ENCODE measurements at places on chromosomes 1 and 21.

GRCh38 chr1:165632491-165632890 lies 1.5 kb downstream of the MGST3 start:
- DNase-seq, result no peak

GRCh38 chr1:216176970-216177369 lies 246.3 kb downstream of the USH2A start:
- no peak for DNase-seq

DNA sequence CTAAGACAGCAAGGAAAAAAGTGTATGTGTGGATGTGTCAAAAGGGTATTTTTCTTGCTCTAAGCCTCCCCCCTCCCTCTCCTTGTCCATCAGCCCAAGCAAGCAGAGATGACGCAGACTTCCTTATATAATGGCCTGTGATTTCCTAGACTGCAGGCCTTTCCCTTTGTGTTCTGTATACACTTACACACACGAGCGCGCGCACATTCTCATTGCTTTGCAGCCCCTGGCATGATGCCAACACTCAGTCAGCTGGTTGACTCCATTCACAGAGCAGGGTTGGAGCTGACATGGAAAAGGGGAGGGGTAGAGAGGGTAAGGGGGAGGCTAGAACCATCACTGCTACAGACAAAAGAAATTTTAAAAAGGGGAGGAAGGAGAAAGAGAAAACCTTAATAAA lies 41.8 kb downstream of the GATAD2B start:
- no peak for DNase-seq

GRCh38 chr21:36209626-36210171 lies 53.1 kb downstream of the DOP1B start:
- DNase-seq, result peak; percentile 84

GRCh38 chr1:183837062-183837461 lies 32.1 kb downstream of the RGL1 start:
- DNase-seq, result no peak

DNA sequence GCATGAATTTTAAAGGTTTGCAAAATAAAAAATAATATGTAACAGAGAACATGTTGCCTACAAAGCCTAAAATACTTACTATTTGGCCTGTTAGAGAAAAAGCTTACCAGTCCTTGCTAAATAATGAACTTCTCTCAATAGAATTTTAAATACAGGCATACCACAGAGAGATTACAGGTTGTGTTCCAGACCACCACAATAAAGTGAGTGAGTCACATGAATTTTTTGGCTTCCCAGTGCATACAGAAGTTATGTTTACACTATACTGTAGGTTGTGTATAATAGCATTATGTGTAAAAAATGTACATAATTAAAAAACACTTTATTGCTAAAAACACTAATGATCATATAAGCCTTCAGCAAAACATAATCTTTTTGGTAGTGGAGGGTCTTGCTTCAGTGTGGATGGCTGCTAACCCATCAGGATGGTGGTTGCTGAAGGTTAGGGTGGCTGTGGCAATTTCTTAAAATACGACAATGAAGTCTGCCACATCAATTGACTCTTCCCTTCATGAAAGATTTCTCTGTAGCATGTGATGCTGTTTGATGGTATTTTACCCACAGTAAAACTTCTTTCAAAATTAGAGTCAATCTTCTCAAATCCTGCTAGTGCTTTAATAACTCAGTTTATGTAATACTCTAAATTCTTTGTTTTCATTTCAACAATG lies 48.6 kb downstream of the SCYL3 start:
- DNase-seq, result no peak

- no peak for DNase-seq
Observed at GRCh38 chr1:246306415-246307037, 200.6 kb downstream of the SMYD3 start.

DNA sequence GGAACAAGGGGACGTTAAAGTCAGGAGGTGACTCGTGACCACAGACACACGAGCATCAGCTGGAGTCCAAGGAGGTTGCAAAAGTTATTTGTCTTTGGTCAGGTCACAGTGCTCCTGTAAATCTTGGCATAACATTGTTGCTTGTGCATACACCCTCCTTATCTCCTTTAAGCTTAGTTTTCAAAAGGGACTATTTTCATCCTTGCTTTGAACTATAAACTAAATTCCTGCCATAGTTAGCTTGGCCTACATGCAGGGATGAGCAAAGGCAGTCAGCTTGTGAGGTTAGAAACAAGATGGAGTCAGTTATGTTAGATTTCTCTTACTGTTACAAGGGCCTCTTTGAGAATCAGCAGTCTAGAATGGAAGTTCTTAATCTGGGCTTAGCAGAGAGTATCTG lies 28.0 kb upstream of the FASLG start:
- DNase-seq, result no peak

- DNase-seq, result no peak
Observed at GRCh38 chr1:43549921-43550597, 19.4 kb downstream of the PTPRF start.

GRCh38 chr21:29418813-29419212 lies 120.1 kb downstream of the BACH1 start:
- peak; percentile 80 for DNase-seq

DNA sequence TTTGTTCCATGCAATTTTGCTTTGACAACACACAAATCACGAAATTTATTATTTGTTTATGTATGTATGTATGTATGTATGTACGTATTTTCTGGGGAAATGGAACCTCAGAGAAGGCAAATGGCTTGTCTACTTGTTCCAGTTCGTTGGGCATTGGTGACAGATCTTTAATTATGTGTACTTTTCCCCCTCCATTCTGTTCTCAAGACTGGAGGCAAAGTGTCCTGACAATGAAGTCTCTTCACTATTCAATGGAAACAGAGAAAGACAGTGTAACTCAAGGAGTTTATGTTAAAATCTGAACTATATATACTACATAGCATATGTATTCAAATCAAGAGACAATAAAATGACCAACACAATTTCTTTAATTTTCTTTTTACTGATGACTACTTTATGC lies 245.7 kb upstream of the PTBP2 start:
- DNase-seq, result no peak

- DNase-seq, result no peak
Observed at GRCh38 chr1:78383923-78384322, 106.9 kb upstream of the PTGFR start.

- no peak for DNase-seq
Observed at GRCh38 chr1:100950781-100951180, 54.9 kb downstream of the SLC30A7 start.

- no peak for DNase-seq
Observed at GRCh38 chr21:42649122-42650032, 4.0 kb upstream of the PDE9A start.

DNA sequence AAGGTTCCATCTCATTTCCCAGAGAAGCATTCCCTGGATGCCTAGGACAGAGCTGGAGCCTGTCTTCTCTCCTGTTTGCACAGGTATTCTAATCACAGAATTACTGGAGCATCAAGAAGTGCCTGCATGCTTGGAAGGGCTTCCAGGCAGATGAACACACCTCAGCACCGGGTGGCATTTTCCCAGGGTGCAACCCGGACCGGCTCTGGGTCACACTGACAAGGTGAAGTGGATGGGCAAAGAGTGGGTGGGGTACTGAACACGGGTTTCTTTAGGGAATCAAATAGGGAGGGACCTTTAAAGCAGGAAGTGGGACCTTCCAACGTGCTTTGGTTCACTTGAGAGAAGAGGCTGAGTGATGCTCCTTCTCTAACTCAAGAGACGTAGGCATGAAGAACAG lies 7.1 kb upstream of the PEF1 start:
- DNase-seq, result no peak

DNA sequence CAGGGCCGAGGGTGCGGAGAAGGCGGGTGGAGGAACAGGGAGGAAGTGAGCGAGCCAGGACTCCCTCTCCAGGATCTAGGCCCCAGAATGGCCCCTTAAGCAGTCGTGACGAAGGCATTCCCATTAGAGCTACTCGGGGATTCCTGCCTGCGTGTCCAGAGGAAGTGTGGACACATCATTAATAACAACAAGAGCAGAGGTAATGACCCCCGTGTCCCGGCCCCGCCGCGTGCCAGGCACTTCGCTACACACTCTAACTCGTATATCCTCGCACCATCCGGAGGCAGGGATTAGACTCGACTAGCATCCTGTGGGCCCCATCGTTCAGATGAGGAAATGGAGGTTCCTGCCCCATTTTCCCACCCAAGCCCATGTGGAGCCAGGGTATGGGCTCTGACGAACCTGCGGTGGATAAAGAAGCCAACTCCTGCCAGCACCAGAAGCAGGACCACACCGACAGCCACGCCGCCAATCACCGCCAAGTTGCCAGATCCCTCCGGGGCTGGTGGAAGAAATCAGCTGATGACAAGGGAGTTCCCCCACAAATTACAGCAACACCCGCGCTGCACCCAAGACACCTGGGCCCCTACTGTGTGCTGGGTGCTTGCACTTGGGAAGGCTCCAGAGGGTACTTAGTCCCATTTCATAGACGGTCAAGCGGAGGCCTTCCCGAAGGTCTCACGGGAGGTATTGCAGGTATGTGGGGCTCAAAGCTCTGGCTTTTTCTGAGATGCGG lies 21.6 kb downstream of the EPHA2 start:
- DNase-seq, result no peak

DNA sequence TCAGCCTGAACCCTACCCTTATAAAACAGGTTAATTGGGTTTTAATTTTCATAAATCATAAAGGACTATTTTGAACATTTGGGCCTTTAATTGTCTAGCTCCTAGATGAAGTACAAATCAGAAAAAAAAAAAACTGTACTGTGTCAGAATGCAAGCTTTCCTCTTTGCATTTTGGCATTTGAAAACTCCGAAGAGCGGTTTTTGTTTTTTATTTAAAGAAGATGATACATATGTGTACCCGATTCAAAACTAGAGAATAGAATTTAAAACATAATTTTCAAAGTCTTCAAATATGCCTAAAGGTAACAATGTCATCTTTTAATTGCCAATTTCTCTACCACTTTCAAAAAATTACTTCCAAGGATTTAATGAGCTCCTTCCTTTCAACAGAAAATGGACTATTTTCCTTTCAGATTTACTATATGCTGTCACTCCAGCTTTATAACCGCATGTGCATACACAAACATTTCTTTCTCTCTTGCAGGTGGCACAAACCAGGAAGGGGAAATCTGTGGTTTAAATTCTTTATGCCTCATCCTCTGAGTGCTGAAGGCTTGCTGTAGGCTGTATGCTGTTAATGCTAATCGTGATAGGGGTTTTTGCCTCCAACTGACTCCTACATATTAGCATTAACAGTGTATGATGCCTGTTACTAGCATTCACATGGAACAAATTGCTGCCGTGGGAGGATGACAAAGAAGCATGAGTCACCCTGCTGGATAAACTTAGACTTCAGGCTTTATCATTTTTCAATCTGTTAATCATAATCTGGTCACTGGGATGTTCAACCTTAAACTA lies 33.7 kb downstream of the MRPL39 start:
- DNase-seq, result no peak

DNA sequence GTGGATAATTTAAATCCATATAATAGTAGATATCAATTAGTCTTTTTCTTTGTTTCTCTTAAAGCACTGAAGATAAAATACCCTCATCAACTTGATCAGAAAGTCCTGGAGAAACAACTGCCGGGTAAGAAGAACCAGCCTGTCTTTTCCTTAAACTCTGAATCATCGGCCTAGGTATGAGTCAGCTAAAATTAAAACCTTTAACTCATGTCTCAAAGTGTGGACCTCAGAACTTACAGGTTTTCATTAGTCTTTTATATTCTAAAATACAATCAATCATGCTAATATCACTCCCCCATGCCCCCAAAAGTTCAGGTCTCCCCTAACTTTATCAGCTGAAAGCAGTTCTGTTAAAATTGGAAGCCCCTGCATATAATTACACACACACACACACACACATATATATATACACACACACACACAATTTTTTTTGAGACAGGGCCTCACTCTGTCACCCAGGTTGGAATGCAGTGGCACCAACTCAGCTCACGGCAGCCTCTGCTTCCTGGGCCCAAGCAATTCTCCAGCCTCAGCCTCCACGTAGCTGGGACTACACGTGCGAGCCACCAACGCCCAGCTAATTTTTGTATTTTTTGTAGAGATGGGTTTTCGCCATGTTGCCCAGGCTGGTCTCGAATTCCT lies 61.3 kb downstream of the B3GALNT2 start:
- DNase-seq, result no peak

DNA sequence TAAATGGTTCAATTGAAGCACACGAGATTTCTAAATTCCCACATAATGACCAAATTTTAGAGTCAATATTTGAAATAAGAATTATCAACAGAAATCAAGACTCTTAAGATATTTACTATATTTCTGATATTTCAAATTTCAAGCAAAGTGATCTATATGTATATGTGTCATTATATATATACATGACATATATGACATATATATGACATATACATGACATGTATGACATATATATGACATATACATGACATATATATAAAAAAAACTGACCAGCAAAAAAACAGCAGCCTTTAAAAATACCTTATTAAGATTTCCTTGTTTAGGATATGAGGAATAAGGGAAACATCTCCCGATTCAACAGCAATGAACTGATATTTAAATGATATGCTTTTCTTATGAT lies 266.2 kb downstream of the FAF1 start:
- DNase-seq, result no peak

DNA sequence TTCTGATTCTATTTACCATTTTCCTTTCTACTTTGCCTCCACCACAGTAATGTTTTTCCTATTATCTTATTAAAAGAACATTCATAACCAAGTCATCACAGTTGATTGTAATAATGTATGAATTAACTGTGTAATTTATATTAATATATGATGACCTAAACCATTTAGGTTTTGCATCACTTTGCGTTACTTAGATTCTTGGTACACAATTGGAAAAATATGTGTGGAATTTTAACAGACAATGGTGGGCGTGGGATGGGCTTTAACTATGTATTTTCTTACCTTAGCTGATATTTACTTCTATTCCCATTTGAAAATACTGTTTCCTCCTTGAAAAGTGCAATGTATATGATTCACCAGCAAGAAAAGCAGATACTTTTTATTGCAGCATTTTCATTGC lies 3.6 kb downstream of the KRTAP21-3 start:
- DNase-seq, result no peak

DNA sequence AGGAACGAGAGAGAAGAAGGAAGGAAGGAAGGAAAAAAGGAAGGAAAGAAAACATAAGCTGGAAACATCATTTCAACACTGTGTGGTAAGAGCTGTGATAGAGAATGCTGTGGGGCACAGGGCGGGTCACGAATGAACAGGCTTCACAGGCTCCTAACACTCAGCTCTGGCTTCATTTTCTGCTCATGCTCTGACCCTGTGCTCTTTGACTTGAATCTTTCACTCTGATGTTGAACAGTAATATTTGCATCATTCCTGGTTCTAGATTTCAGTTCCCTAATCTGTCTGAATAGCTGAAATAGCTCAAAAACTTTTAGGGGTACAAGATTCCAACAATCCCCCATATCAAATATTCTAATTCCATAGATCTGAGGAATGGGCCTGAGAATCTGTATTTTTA lies 207.3 kb downstream of the LHX8 start:
- DNase-seq, result no peak

GRCh38 chr1:161481624-161482392 lies 23.4 kb upstream of the FCGR2A start:
- DNase-seq, result no peak

DNA sequence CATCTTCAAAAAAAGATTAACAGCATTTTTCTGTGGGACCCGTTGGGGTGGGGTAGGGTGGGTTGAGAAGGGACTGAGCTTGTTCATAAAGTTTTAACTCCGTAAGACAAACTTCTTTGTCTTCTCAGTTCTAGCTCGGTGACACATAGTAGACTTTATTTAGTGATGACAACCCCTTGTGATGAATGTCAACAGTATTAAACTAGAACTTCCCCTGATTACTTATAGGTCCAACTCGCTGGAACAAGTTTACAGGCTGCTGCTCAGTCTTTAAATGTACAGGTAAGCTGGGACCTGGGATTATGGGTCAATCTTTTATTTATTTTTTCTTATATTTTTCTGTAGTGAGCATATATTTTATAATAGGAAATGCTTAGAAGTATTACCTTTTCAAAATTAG lies 148.4 kb downstream of the CD247 start:
- DNase-seq, result no peak

All from Karpas-422 (cell line).